Cerebellar cortex (tissue), 1 donor: ENCODE measurements at places on chromosomes 1 and 21.

GRCh38 chr1:87939444-87939843, 610.8 kb downstream of the LMO4 start:
- no peak for DNase-seq

DNA sequence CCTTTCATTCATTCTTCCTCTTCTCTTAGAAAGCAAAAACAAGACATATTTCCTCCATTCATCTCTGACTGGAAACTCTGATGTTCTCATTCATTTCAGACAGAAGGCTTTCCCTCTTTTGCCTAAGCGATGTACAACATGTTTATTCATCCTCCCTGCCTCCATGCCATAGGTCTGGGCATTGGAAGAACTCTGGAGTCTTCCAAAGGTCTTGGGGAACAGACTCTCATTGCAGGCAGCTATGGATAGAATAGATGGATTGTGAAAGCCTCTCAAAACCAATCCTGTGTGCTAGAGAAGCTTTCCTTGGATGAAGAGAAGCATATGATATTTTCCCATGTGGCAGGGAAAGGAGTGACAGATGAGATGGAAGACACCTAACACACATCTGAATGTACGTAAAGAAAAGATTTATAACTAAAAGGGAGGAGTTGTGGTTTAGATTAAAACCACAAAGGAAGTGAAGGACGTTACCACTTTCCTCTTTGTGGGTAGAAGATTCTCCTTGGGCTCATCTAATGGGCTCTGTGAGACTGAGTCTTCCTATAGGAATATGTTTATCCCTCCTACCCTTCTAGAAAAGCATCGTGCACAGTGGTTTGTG, 38.7 kb downstream of the BCL9 start:
- DNase-seq: no peak

DNA sequence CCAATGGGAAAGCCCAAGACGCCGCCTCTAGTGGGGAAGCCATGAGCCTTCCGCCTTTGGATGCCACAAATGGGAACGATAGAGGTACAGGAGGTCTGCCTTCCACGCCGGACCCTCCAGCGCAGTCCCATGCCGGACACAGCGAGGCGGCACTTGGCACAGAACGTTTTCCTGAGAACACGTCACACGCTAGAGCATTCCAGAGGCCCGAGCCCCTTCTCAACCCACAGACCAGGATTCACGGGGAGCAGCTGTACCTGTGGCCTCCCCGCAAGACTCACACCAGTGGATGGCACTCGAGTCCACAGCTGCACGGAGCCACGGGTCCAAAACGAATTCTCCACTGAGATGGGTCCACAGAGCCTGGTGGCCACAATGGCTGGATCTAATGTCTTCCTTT, 31.5 kb upstream of the RIPK4 start:
- DNase-seq: no peak

GRCh38 chr1:214990619-214991018, 91.9 kb upstream of the KCNK2 start:
- no peak for DNase-seq

- DNase-seq: no peak
Measured at GRCh38 chr1:67664048-67664447, 21.0 kb upstream of the GADD45A start.

GRCh38 chr1:171748651-171749050, 6.8 kb upstream of the VAMP4 start:
- DNase-seq: no peak

DNA sequence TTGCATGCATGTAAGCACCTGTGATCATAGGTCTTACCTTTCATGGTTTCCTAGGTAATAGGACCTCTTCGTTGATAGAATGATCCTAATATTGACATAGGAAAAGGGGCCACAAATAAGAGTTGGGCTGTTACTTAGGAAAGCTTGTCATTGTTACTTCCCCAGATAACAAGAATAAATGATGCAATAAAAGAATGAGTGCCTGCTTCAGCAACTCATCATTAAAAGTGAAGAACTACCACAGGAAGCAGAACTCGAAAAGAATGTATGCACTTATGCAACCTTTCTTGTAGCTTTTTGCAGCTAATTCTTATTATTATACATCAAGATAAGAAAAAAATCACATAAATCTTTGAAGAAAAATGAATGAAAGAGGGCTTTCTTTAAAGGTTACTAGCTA, 548.6 kb downstream of the LTN1 start:
- DNase-seq: no peak
